ENCODE measurements at places on chromosomes 2 and 18.

DNA sequence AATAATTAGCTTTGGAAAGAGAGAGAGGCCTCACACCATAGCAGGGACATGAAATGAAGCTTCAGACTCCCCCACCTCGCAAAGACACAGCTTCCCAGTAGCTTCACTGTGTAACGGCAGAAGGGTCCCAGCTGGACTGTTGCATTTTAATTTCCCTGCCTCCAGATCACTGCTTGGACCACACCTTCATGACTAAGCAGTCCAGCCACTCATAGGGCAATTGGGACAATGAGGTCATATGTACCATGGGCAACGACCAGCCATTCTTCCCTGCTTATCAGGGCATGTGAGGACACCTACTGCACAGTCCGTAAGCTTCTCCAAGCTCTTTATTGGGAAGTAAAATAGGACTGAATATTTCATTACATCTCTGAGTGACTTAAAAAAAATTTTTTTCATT is 183.0 kb downstream of the MREG start:
- no peak for DNase-seq

DNA sequence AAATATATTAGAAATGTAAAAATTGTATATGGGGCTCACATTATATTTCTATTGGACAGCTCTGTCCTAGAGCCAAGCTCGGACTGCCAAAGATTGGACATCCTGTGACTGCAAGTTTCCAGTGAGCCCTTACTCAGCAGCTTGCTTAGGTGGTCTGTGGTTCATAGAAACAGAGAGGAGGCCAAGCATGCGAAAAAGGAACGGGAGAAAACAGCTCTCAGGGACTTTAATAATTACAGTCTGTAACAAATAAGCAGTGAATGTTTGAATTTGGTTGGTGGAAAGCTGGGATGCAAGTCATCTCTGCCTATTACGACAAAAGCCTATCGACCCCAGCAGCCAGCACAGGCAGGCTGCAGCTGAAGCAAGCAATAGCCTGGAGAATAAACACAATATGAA is 35.6 kb downstream of the WIPF1 start:
- no peak for DNase-seq

DNA sequence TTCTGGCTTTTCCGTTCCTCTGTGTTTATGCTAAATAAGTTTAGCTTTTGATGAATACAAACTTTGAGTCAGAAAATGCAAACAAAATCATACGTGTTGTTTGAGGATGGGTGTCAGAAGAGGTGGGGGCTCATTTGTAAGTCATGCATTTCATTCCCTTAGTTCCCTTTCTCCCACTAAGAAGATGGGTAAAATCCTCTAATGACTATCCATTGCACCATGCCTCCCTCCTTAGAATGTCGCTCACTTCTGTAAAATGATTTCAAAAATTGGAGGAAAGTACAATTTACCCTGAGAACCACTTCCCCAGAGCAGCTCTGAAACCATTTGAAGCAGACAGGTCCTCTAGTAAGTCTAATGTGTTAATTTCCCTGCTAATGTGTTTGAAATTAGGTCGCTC is 629.6 kb upstream of the VRK2 start:
- no peak for DNase-seq

GRCh38 chr18:55862693-55863390 is 274.9 kb upstream of the TCF4 start:
- DNase-seq, result no peak

DNA sequence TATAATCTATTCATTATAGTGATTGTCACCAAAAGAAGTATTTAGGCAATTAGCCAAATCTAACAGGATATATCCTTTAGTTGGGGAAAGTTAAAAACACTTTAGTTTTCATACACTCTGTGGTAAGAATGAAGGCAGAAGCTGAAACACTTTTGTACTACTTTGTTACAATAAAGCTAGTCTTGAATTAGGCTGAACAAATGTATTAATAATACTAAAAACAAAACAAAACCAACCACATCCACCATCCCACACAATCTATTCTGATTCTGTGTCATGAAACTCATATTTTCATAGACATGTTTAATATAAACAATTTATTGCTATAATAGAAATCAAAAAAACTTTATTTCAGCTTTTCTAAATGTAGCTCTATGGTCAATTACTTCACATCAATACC is 508.8 kb downstream of the ZEB2 start:
- no peak for DNase-seq

- no peak for DNase-seq
Measured at GRCh38 chr2:98216616-98217015, 129.6 kb upstream of the CNGA3 start.

DNA sequence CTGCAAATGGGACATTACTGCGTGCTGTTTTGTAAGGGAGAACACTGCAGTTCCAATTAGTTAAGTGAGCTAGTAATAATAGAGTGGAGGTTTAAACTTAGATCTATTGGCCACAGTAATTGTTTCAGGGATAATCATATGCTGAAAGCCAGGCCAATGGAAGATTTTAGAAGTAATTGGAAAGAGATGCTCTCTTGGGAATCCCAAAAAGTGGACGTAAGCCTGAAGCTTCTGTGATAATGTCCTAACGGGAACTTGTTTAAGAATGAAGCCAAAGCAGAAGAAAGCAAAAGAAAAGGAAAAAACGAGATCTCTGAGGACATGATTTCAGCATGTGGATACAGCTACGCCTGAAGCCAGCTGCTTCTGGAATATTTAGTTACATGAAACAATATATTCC is 594.6 kb downstream of the SLC4A3 start:
- DNase-seq, result no peak

GRCh38 chr2:205654878-205655605 is 27.3 kb upstream of the NRP2 start:
- no peak for DNase-seq

DNA sequence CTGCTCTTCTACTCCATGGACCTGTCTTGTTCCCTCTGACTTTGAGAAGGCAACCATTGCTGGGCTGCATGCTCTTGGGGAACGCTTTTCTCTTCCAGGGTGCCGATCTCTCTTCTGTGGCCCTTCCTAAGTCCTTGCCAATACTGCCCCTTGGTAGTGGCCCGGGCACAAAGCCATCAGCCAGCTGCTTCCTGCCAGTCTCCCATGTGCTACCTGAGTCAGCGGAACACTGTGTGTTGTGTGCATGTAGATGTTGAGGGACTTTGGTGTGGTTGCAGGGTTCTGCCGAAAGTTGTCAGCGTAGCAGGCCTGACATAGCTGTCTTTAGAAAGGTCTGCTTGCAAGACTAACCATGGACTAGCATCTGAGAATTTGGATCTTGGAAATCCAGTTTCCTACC is 35.4 kb downstream of the MGAT5 start:
- peak; percentile 82 for DNase-seq

DNA sequence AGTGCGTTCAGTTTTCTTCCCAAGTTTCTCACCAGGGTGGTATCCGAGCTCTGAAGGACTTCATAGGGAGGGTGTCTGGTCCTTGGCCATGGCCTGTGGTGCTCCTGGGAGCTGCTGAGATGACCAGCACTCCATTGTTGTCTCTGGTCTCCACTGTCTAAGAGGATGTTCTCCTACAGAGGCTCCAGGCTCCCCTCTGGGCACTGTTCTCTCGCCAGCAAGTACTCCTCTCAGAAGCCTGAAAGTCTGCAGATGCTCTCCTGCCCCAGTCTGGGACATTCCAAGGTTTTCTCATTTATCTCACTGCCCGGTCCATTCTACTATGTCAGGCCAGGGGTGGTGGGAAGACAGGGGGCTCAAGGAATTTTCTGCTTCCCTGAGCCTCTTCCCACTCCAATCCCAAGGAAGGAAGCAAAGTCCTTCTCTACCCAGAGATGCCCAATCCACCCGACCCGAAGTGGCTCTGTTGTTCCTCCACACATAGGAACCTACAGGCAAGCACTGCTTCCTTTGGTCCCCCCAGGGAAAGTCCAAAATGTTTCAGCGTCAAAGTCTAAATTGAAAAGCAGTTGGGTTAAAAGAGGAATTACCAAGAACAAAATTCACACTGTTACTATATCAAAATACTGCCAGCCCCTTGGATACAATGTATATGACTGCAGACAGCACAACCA is 110.5 kb downstream of the GYPC start:
- DNase-seq, result peak; percentile 28

GRCh38 chr2:30686000-30686399 is 121.2 kb downstream of the CAPN13 start:
- no peak for DNase-seq

- DNase-seq, result no peak
Measured at GRCh38 chr2:103667335-103667884, 905.6 kb downstream of the TMEM182 start.

GRCh38 chr2:101736861-101737291 is 39.4 kb downstream of the MAP4K4 start:
- DNase-seq, result no peak

DNA sequence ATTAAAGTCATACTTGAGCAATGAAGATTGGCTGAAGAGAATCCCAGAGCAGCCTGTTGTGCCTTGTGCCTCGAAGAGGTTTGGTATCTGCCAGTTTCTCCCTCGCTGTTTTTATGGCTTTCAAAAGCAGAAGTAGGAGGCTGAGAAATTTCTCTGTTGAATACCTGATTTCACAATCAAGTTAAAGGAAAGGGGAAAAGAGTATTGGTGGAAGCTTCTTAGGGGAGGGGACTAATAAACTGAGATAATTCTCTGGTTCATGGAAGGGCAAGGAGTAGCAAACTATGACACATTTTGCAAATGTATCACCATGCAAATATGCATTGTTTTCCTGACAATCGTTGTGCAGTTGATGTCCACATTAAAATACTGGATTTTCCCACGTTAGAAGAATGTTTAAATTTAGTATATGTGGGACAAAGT is at the start of gene IL1B:
Gene IL1B (minus strand): TSS at position 85 of the 423 bp plus-strand sequence. CDS start 550 bp downstream, outside the sequence.
- DNase-seq, result no peak

GRCh38 chr2:102396012-102396411 is 26.9 kb upstream of the IL18RAP start:
- DNase-seq, result no peak

GRCh38 chr18:32445846-32446245 is 24.8 kb downstream of the GAREM1 start:
- DNase-seq, result no peak

- DNase-seq, result no peak
Measured at GRCh38 chr18:26085056-26085455, 5.4 kb downstream of the SS18 start.

DNA sequence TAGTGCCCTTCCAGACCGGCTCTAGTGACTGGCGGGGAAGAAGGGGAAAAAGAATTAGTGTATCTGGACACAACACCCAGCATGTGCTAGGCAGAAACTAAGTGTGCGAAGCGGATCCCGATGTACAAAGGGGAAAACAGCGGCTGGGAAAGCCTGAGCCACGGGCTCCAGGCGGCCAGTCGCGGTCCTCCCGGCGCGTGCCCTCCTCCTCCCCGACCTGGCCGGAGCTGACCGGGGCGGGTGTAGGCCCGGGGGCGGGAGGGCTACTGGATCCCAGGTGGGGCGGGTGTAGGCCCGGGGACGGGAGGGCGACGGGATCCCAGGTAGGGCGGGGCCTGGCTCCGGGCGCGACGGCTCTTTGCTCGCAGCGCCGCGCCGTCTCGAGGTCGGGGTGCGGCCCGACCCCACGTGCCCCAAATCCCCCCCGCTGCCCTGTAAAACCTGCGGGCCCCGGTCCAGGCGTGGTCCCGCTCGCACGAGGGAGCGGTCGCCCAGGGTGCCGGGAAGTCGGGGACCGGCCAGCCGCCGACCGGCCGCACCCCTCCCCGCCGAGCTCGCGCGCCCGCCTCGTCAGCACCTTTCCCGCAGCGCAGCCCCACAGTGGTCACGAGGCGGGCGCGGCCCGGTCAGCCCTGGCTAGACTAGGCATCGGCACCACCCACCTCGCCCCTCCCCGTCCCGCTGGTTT is 48.8 kb downstream of the C2orf42 start:
- no peak for DNase-seq

- no peak for DNase-seq
Measured at GRCh38 chr18:59915606-59916005, 15.8 kb downstream of the PMAIP1 start.

DNA sequence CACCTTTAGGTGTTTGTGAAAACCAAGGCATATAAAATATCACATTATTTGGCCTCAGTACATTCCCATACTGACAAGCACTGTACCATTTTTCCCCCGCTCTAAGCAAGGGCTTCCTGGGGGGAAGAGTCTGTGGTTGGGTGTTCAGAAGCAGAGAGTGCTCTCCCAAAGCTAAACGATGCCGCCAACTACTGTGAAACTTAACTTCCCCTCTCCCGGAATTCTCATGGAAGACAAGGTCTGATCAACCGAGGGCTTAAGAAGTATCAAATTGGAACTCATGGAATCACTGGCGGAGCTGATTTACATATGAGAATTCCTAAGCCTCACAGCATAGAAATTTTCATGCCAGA is 433 bp upstream of the MFF start:
- DNase-seq, result no peak

DNA sequence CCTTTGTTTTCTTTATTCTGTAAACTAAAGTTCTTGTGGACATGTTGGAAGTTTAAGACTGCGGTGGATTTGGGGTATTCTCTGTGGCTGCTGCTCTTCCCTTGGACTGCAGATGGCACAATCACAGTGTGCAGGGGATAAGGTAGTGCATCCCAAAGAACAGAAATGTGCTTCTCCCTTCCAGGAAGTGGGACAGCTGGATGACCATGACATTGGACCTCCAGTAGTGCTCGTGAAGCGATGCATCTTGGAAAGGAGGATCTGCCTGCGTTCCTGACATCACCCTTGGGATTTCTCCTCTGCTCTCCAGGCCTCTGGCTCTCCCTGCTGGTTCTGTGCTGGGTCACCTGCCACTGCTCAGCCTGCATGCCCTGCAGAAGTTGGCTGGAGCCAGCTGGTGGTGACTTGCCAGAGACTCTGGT is 109.9 kb downstream of the SLC4A3 start:
- DNase-seq, result no peak
